ENCODE measurements at places on chromosomes 3 and 15.

DNA sequence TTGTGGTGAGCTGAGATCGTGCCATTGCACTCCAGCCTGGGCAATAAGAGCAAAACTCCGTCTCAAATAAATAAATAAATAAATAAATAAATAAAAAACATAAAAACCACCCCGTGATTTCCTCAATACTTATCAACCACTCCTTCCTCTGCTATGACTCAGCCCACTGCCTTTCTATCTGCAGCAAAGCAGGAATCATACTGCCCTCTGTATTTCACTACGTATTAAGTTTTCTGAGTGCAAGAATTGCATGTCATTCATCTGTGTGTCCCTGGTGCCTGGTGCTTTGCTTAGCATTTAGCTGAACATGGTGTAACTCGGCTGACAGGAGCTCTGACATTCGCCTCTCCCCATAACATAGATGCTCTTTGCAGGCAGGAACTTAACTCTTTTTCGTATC, 7.1 kb downstream of the LSG1 start:
- no peak for DNase-seq

DNA sequence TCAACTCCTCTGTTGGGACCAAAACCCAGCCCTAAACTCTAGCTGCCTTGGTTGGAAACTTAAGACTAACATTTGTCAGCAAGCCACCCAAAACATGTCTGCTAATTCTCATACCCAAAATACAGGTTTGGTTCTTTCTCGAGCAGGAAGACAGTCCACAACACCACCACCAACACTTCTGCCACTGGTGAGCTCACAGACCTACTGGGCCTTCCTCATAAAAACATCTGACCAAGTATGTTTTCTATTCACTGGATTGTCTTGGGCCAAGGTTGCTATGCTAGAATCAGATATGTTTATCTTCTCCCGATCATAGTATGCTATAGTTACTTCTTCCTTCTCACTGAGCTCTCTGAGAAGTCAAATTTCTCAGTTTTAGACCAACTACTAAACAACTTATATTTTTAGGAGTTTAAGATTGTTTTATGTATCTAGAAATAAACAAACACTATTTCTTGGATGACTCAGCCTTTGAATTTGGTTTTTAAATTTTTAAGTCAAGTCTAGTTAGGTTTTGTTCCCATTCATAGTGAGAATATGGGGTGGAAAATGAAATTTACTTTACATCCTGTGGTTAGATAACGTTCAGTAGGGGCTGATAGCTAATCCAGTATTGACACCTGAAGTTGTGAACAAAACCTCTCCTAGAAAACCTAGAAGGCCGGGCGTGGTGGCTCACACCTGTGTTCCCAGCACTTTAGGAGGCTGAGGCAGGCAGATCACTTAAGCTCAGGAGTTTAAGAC, 360.5 kb downstream of the RSL24D1 start:
- DNase-seq, result no peak

DNA sequence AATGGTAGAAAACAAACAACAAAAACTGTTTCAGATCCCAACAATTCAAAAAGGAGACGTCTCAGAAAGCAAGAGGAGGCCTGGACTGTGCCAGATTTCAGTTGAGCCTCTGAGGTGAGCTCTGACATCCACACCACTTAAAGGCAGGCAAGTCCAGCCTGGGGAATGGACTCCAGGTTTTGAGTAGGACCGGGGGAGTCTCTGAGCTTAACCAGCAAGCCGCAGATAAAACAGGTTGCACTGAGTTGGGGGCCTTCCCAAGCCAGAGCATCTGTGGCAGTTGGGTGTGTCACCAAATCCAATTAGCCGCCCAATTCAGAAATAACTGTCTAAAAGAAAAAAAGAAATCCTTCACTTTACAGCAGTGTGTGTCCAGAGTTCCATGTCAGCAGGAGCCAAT, 54.7 kb downstream of the OXNAD1 start:
- no peak for DNase-seq

DNA sequence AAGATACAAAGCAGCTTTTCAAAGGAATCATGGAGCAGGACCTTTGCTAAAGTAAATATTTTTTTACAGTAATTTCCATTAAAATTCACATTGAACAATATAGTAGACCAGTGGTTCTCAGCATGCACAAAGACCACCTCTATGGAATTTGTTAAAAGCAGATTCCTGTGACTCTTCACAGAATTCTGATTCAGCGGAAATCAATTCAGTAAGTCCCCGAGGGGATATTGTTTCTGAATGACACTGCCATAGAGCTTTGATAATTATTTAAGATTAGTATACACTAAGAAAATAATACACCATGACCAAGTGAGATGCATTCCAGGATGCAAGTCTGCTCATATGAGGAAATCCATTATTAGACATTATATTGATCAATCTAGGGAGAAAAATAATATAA, 161.9 kb upstream of the TNIK start:
- no peak for DNase-seq

DNA sequence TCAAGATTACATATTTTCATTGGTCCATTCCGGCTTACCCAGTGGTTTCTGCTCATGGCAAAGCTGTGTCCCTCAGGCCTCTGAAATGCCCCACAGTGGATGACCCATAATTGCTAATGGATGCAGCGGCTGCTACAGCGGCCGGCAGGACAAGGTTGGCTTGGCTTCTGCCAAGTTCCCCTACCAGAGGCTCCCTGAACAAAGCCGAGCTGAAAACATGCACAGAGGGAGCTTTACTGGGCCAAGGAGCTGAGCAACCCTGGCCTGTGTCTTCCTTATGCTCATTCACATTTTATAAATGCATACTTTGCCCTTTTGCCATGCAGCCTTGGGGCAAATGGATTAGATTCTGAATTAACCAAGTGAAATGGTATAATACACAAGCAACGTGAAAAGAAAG, 150.5 kb downstream of the NTRK3 start:
- no peak for DNase-seq

Measured in activated CD8-positive, alpha-beta memory T cell treated with anti-CD3 and anti-CD28 coated beads, Interleukin-2, amount 50 U/mL, for 48 hours (primary cell).